T-helper 22 cell (primary cell): ENCODE measurements at places on chromosomes 2 and 18.

DNA sequence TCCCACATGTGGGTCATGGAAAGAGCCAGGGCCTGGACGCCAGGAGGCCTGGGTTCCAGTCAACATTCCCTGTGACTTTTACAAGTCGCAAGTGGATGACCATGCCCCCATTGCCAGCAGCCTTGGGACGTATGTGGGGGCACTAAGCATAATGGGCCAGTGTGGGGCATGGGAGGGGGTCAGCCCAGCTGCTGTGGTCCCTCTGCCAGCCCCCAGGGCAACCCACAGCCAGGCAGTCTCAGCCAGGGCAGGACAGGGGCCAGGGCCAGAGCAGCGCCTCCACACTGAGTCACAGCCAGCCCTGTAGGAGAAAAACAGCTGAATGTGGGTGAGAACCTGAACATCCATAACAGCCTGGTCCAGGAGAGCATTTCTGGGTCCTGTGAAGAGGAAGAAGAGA lies 173.2 kb downstream of the GFPT1 start:
- no peak for DNase-seq

GRCh38 chr2:235384624-235385023 lies 109.2 kb upstream of the AGAP1 start:
- DNase-seq, result no peak

- DNase-seq, result no peak
These were observed 434 bp upstream of the DUSP19 start for GRCh38 chr2:183078163-183078463.

DNA sequence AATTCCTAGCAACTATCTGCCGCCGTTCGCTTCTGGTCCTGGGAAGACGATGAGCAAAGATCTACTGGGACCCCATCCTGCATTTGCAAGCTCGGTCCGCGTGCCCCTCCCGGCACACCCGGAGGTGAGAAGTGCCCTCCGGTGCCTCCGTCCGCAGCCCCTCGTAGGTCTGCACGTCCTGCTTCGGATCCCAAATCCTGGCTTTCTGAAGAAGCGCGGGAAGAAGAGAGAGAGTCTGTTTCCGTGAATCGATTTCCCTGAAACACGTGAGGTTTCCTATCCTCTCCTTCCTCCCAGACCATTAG lies 5.0 kb upstream of the OSR1 start:
- DNase-seq, result no peak

DNA sequence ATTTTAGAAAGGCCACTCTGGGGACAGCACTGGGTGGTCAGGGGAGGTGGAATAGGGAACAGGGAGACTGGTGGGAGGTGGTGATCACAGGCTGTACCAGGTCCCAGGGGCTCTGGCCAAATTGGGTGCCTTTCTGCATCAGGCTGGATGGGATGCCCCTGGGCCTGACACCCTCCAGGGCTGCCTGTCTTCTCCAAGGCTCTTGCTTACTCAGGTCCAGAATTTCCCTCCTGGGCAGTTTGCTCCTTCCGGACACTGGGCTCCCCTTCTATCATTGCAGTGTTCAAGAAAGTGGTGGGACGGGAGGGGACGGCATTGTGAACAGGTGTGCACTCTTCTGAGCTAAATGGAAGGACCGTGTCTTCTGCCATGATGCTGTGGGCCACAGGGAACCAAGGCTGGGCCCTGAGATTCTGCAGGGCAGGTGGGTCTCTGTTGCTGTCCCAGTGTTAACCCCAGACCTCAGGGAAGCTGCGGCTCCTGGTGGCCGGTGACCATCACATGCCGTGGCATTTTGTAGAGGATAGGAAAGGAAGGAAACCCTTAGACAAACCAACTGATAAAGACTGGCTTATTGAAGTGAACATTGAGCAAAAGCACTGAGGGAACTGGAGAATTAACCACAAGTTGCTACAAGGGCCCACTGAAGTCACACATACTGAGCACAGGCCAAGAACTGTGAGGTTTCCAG lies 93.7 kb upstream of the HS6ST1 start:
- DNase-seq, result no peak

GRCh38 chr2:2851806-2852777 lies 521.0 kb upstream of the MYT1L start:
- no peak for DNase-seq

DNA sequence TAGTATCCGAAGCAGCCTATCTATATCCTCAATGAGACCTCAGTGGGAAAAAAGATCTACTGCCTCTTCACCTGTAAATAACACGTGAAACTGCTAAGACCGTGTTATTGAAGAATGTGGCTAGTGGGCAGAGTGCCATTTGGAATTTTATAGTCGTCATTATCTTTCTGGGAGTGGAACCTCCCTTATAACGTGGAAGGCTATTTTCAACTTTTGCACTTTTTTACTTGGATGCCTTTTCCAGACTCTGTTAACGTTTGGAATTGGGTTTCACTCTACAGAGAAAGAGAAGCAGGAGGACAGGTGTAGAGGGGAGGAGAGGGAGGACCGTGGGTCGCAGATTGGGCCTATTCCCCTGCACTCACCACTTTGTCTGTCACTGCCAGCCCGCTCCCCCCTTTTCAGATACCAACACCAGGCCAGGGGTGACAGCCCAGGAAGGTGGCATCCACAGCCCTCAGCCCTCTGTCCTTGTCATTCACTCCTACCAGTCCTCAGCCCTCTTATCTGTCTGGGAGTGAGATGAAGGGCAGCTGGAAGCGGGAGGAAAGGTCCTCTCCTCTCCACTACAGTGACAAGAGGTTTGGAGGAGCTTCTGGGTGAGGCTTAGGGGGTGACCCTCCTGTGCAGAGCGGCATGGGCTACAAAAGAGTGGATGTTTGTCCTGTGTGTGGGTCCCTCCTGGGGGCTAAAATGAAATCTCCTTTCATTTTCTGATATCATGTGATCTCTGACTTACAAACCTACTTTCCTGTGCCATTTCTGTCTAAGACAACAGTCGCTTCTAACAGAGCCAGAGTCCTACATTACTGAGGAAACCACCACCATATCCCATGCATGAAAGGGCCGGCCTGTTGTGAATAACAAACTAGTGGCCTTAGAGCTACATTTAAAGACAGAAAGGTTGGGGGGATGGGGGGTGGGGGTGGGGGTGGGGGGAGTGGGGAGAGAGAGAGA lies 23.9 kb upstream of the CEP68 start:
- DNase-seq, result no peak

DNA sequence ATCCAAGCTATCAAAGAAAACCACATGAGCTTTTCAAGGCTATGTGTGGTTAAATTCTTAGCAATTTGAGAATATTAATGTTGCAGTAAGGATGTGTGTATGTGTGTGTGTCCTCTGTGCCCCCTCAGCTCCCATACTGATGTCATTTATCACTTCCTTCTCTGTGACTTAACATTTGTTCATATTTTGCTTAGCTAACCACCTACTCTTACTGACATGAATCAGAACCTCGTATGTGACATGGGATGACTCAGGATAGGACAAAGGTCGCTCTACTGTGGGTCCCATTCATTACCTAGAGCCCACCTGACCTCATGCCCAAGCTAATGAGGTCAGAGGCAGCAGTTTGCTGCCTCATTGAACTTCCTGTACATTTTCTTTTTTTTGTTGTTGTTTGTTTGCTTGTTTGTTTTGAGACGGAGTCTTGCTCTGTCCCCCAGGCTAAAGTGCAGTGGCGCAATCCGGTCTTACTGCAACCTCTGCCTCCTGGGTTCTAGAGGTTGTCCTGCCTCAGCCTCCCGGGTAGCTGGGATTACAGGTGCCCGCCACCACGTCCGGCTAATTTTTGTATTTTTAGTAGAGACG lies 36.3 kb downstream of the MOGAT1 start:
- no peak for DNase-seq

- DNase-seq, result no peak
These were observed 62.6 kb downstream of the MOGAT1 start for GRCh38 chr2:222733846-222734702.

- no peak for DNase-seq
These were observed 1563.1 kb downstream of the LRP1B start for GRCh38 chr2:140567734-140568133.

DNA sequence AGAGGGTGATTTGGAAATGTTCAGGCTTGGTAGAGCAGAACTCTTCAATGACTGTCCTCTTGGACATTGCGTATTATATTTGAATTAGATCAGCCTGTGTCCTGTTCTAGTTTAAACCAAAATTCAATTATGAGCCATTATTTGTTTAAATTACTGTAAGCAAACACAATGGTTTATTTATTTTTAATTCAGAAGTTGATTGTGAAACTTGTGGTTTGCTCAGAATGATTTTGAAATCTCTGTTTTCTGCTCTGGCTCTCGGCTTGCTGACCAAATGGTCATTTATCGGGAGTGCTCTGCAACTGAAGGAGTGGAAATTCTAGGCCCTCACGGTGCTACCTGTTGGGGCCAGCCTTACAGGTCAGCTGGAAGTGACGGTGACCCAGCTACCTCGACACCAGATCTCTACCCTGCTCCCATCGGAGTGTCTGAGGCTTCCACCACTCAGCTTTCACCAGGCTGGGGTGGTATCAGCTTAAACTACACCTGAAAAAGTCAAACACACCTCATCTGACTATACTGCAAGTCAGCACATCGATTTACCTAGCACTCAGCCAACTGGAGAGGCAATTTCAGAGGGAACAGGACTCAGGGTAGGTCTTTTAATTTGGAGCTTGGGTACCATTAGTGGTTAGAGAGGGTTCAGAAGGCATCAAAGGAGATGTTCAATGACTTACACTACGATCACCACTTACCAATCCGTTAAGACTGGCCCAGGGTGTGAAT lies 36.8 kb upstream of the GPD2 start:
- DNase-seq, result no peak
